Fibroblast of gingiva (primary cell): ENCODE measurements at places on chromosomes 2 and 18.

- DNase-seq: peak; percentile 30
Measured at GRCh38 chr2:231987124-231987727, 25.7 kb downstream of the DIS3L2 start.

GRCh38 chr2:105609746-105610402 lies 134.8 kb upstream of the NCK2 start:
- no peak for DNase-seq

GRCh38 chr2:132489150-132489549 lies 72.5 kb downstream of the GPR39 start:
- DNase-seq: no peak

DNA sequence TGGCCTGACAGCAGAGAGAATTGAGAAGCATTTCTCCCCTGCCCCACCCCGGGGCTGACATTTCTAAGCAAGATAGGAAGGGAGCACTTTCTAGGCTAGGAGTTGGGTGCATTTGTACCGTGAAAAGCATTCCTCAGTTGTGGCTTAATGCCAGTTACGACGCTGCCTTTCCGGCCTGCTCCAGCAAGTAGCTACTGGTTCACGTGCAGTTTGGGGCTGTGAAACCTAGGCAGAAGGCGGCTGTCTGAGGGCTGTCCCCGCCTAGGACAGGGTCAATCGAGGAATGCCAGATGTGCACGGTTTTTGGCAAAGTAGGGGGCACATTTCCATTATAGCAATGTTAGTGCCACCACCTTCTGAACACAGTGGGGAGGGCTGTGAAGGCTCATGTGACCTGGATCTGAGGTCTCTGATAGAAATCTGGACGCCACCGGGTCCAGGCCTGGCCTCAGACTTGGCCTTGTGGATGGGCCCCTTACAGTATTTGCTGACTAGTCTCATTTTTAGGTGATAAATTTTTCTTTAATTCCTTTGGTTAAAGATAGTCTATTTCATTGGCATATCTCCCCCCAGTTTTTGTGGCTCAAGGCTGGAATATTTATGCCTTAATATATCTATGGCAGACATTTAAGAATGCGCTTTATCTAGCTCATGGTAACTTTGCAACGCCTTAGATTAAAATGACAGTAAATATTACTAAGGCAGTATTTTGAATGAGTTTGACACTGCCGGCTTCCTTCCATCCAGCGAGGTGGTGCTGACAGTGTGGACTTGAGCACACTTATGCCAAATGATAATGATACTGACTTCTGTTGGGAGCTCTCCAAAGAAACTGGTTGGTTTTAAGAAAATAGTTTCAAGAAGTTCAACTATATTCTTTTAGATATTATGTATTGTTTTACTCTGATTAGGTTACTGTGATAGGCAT lies 78.7 kb downstream of the LPIN1 start:
- no peak for DNase-seq

DNA sequence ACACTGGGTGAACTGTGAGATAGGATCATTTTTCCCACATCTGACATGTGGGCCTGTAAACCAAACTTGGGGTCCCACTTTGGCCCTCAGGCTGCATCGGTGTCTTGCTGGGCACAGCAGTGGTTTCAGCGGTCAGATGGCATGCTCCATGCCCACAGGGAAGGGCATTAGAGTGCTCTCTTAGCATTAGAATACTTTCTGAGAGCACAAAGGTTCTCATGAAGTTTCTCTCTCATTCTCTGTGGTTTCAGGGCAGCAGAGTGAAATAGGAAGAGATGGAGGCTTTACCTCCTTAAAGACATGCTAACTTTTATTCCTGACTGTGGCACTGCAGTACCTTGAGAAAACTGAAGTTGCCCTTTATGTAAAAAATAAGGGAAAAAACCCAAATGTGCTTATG lies 36.6 kb upstream of the GATA6 start:
- no peak for DNase-seq

- DNase-seq: no peak
Measured at GRCh38 chr2:101574622-101575021, 99.7 kb upstream of the RFX8 start.

GRCh38 chr18:1463981-1464380 lies 559.3 kb downstream of the ADCYAP1 start:
- DNase-seq: no peak

GRCh38 chr18:45328811-45329210 lies 286.5 kb upstream of the SLC14A2 start:
- DNase-seq: peak; percentile 70

GRCh38 chr18:25736516-25736915 lies 353.9 kb downstream of the SS18 start:
- no peak for DNase-seq

DNA sequence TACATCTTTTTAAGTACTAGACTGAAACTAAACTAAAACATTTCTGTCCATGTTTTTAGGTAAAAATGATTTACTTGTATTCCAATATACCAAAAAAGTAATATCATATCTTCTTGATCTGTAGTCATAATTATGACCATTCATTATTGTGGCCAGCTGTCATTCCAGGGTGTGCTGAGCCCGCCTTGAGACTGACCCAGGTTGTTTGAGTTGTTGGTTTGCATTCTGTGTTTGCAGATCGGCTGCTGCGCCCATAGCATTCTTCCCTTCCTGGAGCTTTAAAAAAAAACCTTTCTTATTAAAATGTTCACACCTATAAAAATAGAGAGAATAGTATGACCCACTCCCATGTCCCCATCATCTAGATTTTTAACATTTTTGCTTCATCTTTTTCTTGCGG lies 101.9 kb downstream of the PRKCE start:
- no peak for DNase-seq

DNA sequence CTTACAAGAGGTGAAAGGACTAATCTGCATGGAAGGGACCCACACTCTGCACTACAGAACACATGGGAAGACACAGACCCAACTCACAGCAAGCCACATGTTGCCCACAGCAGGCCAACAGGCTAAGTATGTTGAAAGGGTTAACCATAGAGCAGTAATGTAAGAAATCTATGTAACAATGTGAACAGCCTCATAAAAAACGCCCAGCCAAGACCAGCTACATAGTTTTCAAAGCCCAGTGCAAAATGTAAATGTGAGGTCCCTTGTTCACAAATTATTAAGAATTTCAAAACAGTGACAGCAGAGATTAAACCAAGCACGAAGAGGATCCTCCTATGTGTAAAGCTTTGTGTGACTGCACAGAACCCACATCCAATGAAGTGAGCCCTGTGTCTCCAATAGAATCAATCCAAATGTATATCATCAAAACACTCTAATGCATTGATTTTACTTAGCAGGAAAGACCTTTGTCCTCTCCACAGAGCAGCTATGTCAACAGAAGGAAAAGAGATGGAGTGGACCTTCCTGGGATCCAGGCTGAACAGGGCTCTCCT lies 210.1 kb downstream of the AGPS start:
- DNase-seq: no peak

DNA sequence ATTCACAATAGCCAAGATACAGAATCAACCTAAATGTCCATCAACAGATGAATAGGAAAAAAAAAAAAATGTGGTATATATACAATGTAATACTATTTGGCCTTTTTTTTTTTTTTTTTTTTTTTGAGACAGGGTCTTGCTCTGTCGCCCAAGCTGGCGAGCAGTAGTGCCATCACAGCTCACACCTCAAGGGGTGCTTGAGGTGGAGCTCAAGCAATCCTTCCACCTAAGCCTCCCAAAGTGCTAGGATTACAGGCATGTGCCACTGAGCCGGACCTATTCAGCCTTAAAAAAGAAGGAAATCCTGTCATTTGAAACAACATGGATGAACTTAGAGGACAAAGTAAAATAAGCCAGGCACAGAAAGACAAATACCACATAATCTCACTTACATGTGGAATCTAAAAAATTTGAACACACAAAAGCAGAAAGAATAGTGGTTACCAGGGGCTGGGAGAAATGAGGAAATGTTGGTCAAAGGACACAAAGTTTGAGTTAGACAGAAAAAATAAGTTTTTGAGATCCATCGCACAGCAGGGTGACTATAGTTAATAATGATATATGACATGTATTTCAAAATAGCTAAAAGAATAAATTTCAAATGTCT lies 26.0 kb downstream of the TLK1 start:
- no peak for DNase-seq

- DNase-seq: no peak
Measured at GRCh38 chr2:39517102-39517436, 80.0 kb upstream of the MAP4K3 start.

- no peak for DNase-seq
Measured at GRCh38 chr2:38610851-38611801, 8.4 kb upstream of the HNRNPLL start.

GRCh38 chr2:202773301-202773973 lies 98.1 kb downstream of the ICA1L start:
- no peak for DNase-seq

DNA sequence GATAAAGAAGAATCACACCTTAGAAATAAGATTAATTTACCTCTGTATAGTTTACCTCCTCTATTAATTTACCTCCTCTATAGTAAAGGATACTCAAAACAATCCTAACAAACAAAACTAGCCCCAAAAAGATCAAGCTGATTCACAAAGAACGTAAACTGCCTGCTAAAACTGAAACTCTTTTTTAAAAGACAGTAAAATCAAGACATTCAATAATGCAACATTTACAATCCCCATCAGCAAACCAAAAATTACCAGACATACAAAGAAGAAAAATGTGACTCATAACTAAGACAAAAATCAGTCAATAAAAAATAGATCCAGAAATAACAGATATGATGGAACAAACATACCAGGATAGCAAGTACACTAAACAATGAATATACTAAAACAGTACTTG lies 215.7 kb downstream of the ZEB2 start:
- no peak for DNase-seq

DNA sequence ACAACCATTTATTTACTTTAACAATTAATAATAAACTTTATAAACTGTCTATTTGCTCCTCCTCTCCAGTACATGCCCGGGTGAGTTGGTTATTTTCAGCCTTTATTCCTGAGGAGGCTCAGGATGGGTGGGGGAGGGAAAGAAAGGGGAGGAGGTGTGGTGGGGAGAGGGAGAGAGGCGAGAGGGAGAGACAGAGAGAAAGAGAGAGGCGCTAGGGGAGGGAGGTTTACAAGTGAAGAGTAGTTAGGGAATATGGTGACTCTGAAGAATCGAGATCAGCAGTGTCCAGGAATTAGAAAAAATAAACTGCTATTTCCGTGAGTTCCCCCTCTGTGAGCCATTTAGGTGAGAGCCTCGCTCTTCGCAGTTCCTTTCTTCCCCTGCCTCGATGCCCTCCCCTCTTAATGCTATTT lies 138.9 kb downstream of the MEIS1 start:
- no peak for DNase-seq

GRCh38 chr2:235391921-235392615 lies 101.8 kb upstream of the AGAP1 start:
- no peak for DNase-seq

GRCh38 chr2:239548451-239548871 lies 147.6 kb upstream of the HDAC4 start:
- DNase-seq: no peak

DNA sequence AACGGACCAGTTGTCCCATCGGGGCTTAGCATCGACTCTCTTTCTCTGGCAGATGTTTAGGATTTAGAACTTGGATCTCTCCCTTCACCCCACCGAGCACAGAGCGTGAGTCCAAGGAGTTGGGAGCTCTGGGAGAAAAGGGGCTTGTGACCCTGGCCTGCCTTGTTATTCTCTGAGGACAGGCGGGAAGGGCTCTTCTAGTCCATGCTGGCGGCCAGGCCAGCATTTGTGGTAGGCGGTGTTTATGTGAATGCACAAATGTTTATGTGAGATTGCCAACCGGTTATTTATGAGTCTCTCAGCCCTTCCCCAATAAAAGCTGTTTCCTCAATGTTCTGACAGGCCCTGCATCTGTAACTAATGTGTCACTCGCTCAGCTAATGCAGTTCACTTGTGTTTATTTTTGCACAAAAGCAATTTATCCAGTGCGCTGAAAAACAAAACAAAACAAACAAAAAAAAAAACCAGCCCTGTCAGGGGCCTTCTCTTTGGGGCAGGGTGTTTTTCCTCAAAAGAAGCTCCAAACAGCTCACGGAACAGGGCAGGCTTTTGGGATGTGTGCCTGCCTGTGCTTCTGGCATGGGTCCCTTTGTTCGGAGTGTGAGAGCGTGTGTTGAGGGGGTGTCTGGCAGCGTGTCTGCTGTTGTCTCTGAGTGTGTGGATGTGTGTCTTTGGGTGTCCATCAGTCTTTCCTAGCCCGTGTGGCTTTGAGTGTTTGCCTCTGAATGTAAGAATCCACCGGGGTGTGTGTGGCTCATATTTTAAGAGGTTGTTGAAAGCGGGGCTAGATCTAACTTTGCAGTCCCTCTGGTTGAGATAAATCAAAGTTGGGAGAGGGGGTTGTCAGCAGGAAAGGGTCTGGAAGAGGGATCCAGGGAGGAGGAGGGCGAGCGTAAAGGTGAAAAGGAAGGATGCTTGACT lies 52.8 kb upstream of the HAAO start:
- peak; percentile 82 for DNase-seq

GRCh38 chr2:97871096-97871780 lies 124.5 kb downstream of the TMEM131 start:
- peak; percentile 37 for DNase-seq

- DNase-seq: peak; percentile 23
Measured at GRCh38 chr18:63438181-63438580, 15.9 kb upstream of the VPS4B start.

DNA sequence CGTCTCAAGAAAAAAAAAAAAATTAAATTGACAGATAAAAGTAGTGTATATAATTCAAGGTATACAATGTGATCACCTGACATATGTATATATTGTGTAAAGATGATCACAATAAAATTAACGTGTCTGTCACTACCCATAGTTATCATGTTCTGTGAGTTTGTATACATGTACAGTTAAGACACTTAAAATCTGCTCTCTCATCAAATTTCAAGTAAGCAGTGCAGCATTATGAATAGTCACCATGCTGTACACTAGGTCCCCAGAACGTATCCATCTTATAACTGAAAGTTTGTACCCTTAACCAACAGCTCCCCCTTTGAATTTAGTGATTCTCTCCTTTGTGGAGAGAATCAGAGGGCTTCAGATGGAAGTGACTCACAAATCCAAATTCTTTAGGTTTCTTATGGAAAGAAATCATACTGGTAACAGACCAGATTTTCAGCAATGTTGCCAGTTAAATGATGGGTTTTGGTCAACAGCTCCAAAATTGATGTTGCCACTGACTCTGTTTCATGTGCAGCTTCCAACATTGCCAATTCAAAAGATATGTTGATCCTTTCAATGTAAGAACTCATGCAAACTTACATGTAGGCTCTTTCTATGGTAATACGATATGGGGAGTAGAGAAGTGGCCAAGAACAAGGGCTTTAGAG lies 281.5 kb downstream of the AFF3 start:
- no peak for DNase-seq

DNA sequence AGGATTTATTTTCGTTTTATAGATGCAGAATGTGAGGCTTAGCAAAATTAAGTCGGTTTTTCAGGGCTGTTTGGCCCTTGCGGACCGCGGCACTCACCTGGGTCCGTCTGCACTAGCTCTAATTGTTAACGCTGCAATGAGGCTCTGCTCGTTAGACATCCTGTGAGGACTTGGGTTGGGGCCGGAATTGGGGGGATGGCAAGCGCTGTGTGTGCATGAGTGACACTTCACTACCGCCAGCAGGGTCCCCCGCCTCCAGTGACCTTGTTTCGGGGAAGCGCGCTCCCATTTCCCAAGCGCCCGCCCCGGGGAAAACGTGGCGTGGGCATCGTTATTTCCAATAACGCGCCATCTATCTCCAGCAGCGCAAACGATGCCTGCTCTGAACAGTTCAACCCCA lies 54.2 kb downstream of the KCNG2 start:
- no peak for DNase-seq

GRCh38 chr2:54052825-54053718 lies 62.3 kb upstream of the ACYP2 start:
- no peak for DNase-seq
